ENCODE measurements at places on chromosomes 5 and 9.

DNA sequence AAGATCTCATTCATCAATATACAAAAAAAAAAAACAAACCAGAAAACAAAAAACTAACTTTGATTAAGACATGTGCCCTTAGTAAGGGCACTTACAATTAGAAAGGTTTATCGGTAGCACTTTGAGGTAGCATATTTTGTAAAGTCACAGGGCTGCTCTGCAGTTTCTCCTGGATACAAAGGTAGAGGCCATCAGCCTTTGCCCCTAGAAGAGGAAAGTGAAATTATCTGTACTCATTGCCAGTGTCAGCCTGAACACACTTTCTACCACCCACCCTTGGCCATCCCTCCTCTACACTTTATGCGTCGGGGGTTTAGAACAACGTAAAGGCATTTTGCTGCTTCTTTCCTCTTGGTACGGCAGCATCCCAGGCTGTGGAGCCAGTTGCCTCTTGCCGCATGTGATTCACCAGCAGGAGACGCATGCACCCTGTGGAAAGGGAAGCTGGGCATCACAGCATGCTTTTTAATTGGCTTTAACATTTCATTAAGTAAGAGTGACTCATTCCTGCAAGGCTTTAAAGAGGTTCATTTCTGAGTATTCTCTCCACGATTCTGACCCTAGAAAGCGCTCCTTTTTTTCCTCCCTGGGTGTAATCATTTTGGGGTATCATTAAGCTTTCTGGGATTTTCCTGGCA, 84.6 kb downstream of the CEMIP2 start:
- peak; percentile 8 for DNase-seq

GRCh38 chr5:56415356-56415765, 182.2 kb upstream of the ANKRD55 start:
- peak; percentile 66 for DNase-seq

DNA sequence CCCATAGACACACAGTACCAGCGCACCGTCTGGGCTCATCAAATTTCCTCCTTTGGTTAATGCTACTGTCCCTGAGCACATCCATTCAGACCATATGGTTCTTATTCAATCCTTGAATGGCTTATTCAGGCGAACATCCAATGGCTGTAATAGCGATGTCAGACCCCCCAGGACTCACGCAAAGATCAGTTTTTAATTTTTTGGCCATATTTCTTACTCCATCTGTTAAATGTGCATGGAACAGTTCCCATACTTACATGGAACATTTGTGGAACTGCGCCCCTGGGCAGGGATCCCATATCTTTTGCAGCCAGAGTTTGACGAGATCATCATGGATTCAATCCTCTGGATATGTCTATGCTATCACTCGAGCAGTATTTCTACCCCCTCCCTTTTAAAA, 213.2 kb downstream of the ADAMTS6 start:
- DNase-seq, result no peak

- no peak for DNase-seq
Measured at GRCh38 chr9:115972362-115972761, 181.2 kb upstream of the PAPPA start.

DNA sequence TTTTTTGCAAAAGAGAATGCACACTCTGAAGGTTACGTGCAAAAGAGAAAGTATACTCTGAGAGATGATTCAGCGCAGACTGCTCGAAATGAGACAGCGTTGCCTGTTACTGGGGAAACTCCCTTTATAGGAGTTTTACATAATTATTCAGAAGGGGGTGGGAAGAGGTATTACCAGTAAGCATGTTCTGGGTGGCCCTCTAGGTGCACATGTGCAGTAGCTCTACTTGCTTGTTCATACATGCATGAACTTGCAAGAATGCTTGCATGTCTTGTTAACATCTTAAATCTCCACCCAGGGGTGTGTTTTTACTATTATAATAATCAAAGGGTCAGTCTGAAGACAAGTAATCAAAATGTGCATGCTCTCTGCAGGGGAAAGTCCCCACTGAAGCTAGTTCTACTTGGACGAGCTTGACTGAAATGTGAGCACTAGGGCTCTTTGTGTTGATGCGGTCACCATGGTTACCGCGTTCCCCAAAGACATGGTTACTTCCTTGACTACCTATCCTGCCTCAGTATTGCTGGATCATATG, 75.5 kb downstream of the SGCD start:
- no peak for DNase-seq

GRCh38 chr9:33466565-33467495, 6.9 kb downstream of the NOL6 start:
- DNase-seq, result no peak

GRCh38 chr9:123617286-123617685, 261.3 kb downstream of the CRB2 start:
- no peak for DNase-seq

- no peak for DNase-seq
Measured at GRCh38 chr5:60829490-60830266, 14.4 kb downstream of the ELOVL7 start.

GRCh38 chr5:166324372-166324771, 1967.1 kb upstream of the WWC1 start:
- DNase-seq, result no peak

- no peak for DNase-seq
Measured at GRCh38 chr5:150079909-150080461, 6.4 kb downstream of the CSF1R start.

DNA sequence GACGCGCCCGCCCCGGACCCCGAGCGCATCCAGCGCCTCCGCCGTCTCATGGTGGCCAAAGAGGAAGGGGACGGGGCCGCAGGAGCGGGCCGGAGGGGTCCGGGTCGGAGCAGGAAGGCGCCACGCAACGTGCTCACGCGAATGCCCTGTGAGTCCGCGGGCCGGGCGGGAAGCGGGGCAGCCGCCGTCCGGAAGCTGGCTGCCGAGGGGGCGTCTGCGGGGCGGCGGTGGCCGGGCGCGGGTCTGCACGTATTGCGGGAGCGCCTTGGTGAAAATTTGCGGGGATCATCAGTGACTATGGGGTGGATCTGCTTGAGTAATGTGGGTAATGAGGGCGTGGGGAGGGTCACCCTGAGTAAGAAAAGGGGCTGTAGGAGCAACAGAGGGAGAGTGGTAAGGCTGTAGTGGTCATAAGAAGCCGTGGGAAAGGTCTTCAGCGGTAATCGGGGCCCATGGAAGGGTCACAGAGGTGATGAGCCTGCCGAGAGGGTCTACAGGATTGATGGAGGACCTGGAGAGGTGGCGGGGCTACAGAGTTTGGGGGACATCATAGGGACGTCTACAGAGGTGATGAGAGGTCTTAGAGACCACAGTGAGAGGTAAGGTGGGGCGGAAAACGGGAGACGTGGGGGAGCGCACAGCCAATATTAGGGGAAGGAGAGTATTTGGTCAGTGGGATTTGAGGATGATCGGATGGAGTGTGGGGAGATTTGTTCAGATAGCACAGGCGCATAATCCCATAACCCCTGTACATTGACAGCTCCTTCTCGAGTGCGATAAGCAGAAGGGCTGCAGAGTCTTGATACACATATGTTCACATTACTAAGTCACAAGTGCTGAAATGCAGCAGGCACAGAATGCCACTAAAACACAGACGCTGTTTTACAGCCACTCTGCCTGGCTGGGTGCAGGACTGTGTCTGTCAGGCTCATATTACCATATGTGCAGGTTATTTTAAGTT, 819 bp downstream of the LSM11 start:
- no peak for DNase-seq

GRCh38 chr5:97049175-97049574, 93.2 kb downstream of the LIX1 start:
- DNase-seq, result no peak
